ENCODE measurements at places on chromosomes 3 and 15. TPM values are rescaled to one million over a fixed set of nuclear protein-coding genes. Genes with fewer than 3 reads are reported as not detected.
A peak's percentile ranks its signal among the peaks of the same experiment; 100 is the strongest.

- no peak for DNase-seq
Measured at GRCh38 chr15:78763796-78764241, 47.4 kb downstream of the ADAMTS7 start.

DNA sequence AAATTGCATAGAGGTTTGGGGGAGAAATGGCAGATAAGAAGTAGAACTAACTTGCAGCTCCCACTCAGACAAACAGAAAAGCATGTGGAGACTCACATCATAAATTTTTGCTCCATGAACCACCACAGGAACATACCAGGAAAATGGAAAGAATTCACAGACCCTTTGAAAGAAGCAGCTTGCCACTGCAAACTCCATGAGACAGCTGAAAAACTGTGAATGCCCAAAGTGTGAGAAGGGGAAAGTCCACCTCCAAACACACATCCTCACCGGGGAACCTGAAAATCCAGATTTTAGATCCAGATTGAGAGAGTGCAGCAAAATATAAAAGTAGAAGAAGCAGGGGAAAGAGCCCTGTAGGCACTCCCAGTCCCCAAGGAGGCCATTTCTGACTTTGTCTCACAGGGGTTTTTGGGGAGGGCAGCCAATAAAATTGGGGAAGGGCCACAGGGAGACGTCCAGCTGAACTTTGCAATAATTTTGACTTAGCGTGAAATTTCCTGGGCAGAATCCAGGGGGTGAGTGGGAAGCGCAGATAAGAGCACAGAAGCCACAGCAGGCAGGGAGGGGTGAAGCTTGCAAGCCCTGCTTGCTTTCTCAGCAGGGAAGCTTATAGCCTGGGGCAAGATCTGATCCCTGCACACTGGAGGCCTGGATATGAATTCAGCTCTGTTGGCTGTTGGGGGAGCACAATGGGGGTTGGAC, 183.4 kb upstream of the UBE2E2 start:
- no peak for DNase-seq

SUCNR1 gene
- polyA plus RNA-seq, result 16.8 TPM

DNA sequence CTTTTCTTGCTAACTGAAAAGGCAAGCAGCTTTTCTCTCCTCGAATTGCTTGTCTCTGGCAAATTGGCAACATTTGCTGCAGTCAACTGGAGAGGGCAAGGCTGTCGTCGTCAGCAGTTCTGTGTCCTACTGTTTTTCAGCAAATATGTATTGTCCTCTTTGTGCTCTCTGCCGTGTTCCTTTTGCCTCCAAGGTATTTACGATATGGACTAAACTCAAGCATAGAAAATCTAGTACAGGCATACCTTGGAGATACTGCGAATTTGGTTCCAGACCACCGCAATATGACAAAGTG, 558 bp upstream of the SLC30A4 start:
- DNase-seq, result no peak

DNA sequence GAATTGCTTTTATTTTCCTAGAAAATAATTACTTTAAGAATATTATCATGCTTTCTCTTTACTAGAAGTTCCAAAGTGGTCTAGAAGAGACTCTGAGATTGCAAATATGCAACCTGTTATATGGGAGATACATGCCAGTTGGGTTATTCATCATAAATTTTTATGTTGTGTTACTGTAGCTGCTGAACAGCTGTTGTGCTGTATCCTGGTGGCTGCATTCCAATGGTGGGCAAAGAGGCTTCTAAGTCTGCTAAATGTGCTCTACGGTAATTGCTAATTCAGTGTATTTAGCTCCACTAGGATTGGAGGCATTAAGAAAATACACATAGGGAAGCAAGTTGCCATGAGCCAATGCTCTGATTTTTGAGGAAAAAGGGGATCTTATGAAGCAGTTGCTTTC, 409.0 kb downstream of the TUSC7 start:
- DNase-seq, result no peak

CD200R1 gene
- 1.0 TPM for polyA plus RNA-seq

- peak; percentile 13 for DNase-seq
Measured at GRCh38 chr3:70608434-70608833, 296.0 kb upstream of the MDFIC2 start.

DNA sequence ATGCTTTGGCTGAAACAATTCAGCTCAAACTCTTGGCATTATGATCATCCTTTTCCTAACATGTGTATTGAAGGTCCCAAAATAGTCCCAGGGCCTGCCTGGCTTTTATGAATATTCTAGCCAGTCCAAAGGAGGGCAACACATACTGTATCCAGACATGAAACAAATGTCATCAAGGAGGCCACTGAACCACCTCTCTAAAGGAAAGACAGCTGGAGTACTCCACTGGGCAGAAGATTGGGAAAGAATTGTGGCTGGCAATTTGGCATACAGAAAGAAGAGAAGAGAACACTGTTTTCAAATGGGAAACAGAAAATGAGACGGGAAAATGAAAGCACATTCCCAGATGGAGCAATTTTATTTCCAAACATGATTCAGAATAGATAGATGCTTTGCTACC, 80.6 kb downstream of the NCEH1 start:
- no peak for DNase-seq

DNA sequence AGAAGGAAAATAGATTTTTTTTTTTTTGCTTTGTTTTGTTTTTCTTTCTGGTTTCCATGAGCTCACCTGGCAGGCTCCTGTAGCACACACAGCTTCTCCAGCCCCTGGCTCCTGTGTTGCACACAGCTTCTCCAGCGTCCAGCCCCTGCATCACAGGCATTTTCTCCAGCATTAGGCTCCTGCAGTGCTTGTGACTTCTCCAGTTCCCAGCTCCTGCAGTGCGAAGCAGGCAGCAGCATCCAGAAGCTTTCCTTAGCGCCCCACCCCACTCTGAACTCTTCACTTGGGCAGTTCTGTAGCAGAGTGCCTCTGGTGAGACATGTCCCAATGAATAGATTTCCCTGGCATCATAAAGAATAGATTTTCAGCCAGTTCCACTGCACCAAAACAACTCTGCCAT, 5.5 kb upstream of the CCDC39 start:
- DNase-seq, result no peak

DNA sequence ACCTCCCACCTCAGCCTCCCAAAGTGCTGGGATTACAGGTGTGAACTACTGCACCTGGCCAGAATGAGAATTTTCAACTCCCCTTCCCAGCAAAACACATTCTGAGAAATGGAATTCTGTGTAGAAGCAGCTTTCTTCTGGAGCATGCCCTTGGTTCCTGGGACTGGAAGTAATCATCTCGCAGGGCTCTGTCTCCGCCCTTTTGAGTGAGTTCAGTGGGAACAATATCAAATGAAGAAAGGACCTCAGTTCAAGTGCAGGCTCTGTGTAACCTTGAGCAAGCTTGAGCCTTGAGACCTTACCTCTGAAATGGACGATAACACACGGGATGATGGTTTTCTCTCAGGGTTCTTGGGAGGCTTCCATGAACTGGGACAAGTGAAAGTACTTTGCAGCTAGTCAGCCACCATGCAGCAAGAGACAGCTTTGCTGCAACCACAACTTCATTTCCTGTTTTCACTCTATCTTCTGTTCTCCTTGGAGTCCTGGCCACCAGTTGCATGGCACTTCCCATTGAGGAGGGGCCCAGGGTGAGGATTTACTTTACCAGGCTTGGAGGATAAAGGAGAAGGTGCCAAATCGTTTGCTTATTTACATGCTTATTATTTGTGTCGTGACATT, 35.7 kb upstream of the IGF1R start:
- no peak for DNase-seq

DNA sequence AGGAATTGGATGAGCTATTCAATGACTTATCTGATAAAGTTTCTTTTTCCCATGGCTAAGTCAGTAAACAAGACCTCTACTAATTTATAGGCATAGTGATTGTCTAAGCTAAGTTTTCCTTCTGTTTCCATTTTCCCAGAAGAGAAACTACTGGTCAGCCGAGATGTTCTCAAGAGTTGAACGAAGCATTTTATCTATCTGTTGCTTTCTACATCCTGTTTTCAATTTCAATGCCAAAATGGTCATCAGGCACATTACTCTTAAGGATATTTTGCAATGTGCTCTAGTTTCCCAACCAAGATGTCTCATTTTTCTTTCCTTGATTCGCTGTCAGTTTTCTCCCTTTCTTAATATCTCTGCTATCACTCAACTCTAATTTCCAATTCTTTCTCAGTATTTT, 228.7 kb downstream of the MBNL1 start:
- DNase-seq, result no peak

- no peak for DNase-seq
Measured at GRCh38 chr15:89860891-89861290, 32.9 kb downstream of the AP3S2 start.

REC114 gene
- polyA plus RNA-seq, result not detected

GRCh38 chr3:58492494-58492905, 604 bp downstream of the KCTD6 start:
- no peak for DNase-seq

DNA sequence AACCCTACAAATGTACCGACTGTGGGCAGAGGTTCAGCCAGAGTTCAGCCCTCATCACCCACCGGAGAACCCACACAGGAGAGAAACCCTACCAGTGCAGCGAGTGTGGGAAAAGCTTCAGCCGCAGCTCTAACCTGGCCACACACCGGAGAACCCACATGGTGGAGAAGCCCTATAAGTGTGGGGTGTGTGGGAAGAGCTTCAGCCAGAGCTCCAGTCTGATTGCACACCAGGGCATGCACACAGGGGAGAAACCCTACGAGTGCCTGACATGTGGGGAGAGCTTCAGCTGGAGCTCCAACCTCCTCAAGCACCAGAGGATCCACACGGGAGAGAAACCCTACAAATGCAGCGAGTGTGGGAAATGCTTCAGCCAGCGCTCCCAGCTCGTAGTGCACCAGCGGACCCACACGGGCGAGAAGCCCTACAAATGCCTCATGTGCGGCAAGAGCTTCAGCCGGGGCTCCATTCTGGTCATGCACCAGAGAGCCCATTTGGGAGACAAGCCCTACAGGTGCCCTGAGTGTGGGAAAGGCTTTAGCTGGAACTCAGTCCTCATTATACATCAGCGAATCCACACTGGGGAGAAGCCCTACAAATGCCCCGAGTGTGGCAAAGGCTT, 20.7 kb downstream of the ZSCAN2 start:
- DNase-seq, result no peak

DNA sequence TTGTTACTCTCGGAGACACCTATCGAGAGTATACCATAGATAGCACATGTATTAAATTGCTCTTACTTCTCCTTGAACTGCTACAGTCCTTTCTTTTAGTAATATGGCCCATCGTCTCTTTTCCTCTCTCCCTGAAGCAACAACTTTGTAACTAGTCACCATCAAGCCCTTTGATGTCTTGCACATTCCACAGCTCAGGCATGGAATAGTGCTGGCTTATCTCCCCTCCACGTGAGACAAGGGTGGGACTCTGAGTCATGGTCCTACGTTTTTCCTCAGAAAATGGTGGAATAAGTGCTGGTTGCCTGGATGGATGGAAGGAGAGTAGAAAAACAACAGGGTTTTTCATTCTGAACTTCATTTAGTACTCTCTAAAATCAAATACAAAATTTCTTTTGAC, 163.3 kb upstream of the MBNL1 start:
- no peak for DNase-seq

VEPH1 gene
- 67.8 TPM for polyA plus RNA-seq

DNA sequence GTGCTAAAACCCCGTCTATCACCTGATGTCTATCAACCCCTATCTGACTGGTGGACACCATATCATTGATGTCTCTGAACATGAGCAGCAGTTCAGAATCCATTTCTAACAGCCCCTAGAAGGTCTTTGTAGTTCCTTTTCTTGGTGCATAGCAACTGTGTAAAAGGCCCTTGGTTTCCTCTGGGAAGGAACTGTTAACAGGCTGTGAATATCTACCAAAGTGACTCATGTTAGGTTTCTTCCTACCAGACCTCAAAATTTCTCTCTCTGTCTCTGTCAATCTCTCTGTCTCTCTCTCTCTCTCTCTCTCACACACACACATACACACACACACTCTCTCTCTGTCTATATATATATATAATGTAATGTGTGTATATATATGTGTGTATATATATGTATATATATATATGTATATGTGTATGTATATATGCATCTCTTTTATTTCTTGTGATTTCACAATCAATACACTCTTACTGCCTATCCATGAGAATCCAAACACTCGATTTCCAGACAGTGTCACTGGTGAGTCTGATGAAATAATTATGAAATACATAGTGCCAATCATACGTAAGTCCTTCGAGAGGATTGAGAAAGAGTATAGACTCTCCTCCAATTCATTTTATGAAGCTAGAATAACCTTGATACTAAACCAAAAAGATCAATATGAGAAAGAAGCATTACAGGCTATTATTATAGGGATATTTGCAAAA, 335.9 kb upstream of the SLCO3A1 start:
- DNase-seq, result no peak

AKAP13 gene
- 83.4 TPM for polyA plus RNA-seq

GRCh38 chr3:197168606-197169005, 129.8 kb downstream of the DLG1 start:
- DNase-seq, result no peak

- DNase-seq, result no peak
Measured at GRCh38 chr15:37109872-37110572, 9.7 kb upstream of the MEIS2 start.

TUSC7 gene
- polyA plus RNA-seq, result not detected

TMEM212 gene
- polyA plus RNA-seq, result not detected

- no peak for DNase-seq
Measured at GRCh38 chr15:90998737-90999136, 4.4 kb upstream of the PRC1 start.

GRCh38 chr3:61060411-61060861, 190.8 kb downstream of the FHIT start:
- no peak for DNase-seq

- DNase-seq, result no peak
Measured at GRCh38 chr15:88177451-88177850, 79.1 kb downstream of the NTRK3 start.

MCCC1 gene
- 70.6 TPM for polyA plus RNA-seq

DNA sequence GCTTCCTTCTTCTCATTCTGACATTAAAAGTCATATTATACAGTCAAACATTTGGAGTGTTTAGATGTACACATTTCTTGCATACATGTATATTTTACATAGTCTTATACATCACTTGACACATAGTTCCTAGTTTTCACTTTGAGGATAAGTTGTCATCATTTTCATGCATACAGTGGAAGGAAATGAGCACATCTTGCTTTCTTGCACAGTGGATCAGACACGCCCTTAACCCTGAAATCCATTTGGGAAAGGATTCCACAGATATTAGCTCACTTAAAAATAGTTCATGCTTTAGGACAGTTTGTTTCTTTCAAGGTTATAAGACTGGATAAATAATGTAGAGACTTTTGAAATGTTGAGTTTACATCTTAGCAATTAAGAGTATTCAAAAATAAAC, 148.6 kb upstream of the MME start:
- no peak for DNase-seq

Data from right renal pelvis (tissue), 4 donors.